ENCODE measurements at places on chromosomes 11 and 22.

- DNase-seq = no peak
These were observed 21.3 kb downstream of the MORC2 start for GRCh38 chr22:30947173-30947815.

DNA sequence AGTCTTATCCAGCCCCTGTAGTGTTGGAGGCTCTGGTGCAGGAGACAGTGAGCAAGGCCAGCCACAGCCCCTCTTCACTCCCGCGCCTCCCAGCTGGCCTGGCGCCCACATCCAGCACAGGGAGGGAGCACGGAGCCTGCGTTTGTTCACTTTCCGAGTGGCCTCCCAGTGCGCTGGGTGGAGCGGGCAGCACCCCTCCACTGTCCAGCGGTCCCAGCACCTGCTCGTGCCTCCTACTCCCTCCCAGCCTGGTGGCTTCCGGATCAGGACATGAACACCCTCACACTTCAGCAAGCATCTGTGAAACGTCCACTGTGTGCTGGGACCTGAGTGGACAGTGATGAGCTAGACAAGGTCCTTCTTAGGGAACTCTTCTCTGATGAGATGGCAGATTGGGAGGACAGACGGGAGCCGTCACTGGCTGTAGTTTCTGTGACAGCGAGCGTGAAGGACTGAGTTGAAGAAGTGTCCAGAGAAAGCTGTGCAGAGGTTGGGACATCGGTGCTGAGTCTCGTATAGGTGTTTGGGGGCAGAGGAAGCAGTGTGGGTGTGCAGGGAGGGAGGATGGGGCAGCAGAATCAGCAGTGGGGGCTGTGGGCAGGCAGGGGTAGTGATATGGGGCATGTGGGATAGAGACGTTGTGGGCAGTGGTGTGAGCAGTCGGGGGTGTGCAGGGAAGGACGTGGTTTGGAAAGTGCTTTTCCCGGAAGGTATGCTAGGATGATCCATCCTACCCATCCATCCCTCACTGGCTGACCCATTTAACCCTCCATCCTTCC lies 256.8 kb downstream of the TBC1D22A start:
- DNase-seq = no peak

GRCh38 chr11:60951904-60952741 lies at the start of gene SLC15A3:
Gene SLC15A3, minus strand, starts transcription at chr11:60952176. Its CDS starts 625 bp downstream, at chr11:60951551.
- peak; percentile 50 for DNase-seq

DNA sequence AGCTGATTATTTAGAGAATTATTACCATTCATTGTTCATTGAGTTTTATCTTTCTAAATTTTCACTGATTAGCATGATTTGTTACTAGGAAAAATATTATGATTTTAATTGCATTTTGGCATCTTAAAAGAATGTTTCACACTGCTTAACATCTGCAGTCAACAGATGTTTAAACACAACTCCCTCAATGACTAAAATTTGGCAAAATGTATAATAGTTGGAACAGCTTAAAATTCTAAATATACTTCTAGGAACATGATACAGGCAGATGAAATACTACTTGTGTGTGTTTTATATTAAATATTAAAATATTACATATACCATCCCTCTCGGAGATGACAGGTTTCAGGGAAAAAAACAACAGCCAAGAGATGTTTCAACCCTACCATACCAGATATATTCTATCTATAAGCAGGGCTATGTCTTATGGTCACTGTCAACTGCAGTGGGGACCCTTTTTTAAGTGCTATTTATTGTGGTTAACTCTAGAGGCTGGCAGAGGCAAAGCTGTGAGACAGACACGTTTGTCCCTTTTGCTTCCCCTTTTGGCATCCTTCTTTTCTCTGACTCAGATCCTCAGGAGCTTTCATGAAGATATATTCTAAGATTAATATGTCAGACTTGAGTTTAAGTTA lies 81.9 kb downstream of the BDNF start:
- no peak for DNase-seq

GRCh38 chr22:28759861-28760560 lies 12.5 kb upstream of the CCDC117 start:
- DNase-seq = no peak

DNA sequence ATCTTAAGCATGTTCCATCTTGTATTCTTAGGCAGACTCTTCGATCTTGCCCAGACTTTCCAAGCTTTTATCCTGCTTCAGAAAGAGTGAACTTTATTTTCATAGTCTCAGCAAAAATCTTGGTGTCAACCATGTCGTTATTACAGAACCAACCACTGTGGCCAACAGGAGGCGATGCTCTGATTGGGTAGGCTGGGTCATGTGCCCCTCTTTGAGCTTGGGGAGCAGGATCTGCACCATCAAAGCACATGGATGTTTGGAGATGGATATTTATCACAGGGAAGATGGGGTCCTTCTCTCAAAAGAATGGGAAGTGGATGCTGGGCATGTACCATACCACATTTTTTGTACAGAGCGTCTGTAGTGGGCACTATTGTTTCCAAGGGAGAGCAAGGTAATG lies 197.4 kb downstream of the MYO18B start:
- DNase-seq = no peak

- DNase-seq = no peak
These were observed 238.2 kb downstream of the SOX6 start for GRCh38 chr11:16117989-16118756.
